Stimulated activated CD4-positive, alpha-beta T cell treated with anti-CD3 and anti-CD28 coated beads, Interleukin-2, amount 100 ng/mL, for 4 hours (primary cell): ENCODE measurements at places on chromosomes 6 and 20.
A peak's percentile ranks its signal among the peaks of the same experiment; 100 is the strongest.

DNA sequence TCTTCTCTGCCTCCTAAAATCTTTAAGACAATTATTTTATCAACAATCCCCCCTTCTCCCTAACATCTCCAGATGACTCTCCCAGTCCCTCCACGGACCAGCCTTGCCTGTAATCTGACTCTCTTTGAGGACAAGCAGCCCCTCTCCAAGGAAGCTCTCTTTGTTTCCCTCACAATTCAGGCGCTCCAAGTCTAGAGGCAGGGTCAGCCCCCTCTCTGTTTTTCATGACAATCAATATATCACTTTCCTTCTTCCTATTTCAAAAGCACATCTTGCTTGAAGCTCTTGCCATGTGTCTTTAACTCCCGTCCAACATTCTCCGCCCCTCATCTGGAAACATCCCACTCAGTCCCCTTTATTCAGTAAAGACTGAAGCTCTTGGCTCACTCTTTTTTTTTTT, 393.4 kb upstream of the SULF2 start:
- no peak for DNase-seq

DNA sequence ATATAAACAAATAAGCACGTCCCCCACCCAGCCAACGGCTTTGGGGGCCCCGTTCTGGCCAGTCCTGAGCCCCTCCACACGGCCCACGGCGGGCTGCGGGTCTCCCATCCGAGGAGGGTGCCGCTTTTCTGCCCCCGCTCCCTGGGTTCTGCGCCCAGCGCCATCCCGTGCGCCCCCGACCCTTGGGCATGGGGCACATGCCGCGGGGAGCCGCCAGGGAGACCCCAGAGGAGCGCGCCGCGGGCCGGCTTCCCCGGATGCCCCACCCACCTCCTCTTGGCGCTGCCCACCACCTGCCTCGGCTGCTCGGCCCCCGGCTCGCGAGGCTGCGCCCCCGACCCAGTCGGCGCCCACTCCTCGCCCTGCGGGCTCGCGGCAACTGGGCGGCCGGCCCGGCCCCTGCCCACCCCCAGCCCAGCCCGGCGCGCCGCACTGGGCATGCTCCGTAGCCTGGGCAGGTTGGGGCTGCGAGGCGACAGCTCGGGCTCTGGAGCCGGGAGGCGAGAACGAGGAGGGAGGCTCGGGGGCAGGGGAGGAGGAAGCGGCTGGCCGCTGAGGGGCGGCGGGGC, 570 bp upstream of the PLCB4 start:
- no peak for DNase-seq

DNA sequence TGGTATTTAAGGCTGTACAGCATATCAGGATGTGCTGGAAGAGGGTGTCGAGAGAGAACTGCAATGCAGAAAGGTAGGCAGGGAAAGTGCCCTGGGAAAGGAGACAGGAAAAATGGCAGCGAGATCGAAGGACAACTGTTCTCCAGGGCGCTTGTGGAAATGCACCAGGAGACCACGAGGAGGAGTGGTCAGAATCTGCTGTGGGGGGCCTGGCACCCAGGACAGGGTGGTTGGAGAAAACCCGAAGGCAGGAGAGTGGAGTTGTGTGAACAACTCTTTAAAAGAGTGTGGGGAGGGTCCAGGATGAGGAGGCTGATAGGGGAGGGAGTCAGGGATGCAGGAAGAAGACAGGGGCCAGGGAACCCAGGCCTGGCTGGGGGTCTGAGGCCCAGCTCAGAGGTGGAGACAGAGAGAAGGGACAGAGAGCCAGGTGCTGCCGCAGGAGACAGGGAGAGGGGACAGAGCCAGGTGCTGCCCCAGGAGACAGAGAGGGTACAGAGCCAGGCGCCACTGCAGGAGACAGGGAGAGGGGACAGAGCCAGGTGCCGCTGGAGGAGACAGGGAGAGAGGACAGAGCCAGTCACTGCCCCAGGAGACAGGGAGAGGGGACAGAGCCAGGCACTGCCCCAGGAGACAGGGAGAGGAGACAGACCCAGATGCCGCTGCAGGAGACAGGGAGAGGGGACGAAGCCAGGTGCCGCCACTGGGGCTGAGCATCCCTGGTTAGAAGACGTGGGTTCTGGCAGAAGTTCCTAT, 9.3 kb downstream of the SLC22A1 start:
- DNase-seq, result no peak

DNA sequence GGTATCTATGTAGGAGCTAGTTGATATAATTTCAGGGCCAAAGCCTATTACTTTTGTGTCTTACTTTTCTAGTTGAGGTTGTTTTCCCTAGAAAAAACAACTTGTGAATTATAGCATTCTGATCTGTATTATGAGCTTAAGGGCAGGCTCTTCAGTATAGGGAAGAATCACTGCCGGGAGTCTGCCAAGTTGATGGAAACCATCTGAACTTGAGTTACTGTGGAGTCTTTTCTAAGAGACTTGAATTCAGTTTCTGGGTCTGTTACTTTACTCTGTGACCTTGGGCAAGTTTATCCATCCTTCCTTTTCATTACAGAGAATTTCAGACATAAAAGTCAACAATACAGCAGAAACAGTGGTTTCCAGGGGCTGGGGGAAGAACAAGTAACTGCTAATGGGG, 2.1 kb upstream of the CASS4 start:
- no peak for DNase-seq

DNA sequence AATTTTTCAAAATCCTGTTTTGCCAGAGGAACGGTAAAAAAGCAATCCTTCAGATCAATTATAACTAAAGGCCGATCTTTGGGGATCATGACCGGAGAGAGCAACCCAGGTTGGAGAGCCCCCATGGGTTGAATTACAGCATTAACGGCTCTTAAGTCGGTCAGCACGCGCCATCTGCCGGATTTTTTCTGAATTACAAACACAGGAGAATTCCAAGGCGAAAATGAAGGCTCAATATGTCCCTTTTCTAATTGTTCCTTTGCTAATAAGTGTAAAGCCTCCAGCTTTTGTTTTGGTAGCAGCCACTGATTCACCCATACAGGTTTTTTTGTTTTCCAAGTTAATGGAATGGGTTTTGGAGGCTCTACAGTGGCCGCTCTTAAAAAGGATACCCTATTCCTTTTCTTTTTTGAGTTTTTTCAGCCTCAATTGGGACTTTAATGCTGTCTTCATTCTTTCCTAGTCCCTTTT, 16.9 kb upstream of the PTCRA start:
- peak; percentile 50 for DNase-seq

GRCh38 chr20:7094438-7094997, 327.0 kb downstream of the BMP2 start:
- DNase-seq, result no peak
